ENCODE measurements at places on chromosomes 1 and 21. TPM values are rescaled to one million over a fixed set of nuclear protein-coding genes. Genes with fewer than 3 reads are reported as not detected.
A peak's percentile ranks its signal among the peaks of the same experiment; 100 is the strongest.

GRCh38 chr21:33157303-33157702 lies 72.4 kb upstream of the IFNAR2 start:
- DNase-seq: no peak

Gene HAO2
- total RNA-seq: not detected

- no peak for DNase-seq
These were observed 42.6 kb downstream of the PLEKHA6 start for GRCh38 chr1:204317170-204317569.

GRCh38 chr21:16492892-16493291 lies 763.1 kb downstream of the USP25 start:
- no peak for DNase-seq

GRCh38 chr1:247857069-247857984 lies at the start of gene TRIM58:
TSS of gene TRIM58 (plus strand) at chr1:247857187. CDS start at chr1:247857247, 60 bp downstream.
- no peak for DNase-seq

- DNase-seq: no peak
These were observed 15.1 kb upstream of the PITHD1 start for GRCh38 chr1:23763041-23763577.

Gene PHLDA3
- total RNA-seq: 46.4 TPM

Gene GNG12
- 69.9 TPM for total RNA-seq

Gene NUP210L
- not detected for total RNA-seq

DNA sequence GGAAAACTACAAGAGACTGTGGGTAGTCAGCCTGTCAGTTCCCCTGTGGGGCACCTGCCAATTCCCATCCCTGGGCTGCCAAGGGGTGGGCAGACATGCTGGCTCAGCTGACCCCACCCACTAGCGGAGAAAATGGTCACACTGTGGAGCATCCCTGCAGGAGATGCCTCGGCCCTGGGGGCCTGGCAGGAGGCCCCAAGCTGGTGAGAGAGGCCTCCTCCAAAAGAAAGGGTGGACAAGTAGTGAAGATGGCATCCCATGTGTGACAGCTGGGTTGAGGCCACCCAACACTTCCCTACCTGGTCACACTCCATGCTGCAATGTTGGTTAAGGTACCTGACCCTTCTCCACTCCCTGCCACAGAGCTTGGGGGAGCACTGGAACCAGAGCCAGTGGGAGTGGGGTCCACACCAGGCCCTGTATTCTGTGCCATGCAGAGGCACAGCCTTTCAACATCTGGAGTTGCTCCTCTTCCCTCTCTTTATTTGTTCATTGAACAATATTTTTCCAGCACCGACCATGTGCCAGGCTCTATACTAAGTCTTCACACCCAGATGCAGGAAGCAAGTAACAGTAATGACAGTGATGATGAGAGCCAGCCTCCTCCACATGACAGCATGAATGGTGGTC lies 59.5 kb downstream of the KLHDC7A start:
- no peak for DNase-seq

DNA sequence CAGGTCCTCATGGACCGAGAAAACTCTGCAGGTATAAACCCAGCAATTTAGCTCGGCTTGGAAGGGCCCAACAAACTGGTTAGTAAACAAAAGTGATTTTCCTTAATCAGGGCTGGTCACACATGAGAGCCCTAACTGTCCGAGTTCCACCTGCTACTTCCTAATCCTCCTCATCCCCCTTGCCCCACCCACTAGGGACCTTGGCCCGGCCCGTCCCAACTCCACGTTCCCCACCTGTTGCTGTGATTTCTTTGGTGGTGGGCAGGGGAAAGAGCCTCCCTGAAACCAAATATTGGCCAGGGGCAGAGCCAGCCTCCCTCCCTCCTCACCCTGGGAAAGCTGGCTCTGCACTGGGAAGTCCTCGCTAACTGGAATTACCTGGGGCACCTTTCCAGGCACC lies 304.2 kb upstream of the PROX1 start:
- DNase-seq: no peak

Gene ZMYND12
- total RNA-seq: 1.7 TPM

GRCh38 chr1:21176586-21177555 lies at the start of gene EIF4G3:
TSS of gene EIF4G3 (minus strand) at chr1:21176897. CDS start at chr1:21002742, 174,155 bp downstream.
- DNase-seq: peak; percentile 97

Gene NPHS2
- total RNA-seq: not detected

DNA sequence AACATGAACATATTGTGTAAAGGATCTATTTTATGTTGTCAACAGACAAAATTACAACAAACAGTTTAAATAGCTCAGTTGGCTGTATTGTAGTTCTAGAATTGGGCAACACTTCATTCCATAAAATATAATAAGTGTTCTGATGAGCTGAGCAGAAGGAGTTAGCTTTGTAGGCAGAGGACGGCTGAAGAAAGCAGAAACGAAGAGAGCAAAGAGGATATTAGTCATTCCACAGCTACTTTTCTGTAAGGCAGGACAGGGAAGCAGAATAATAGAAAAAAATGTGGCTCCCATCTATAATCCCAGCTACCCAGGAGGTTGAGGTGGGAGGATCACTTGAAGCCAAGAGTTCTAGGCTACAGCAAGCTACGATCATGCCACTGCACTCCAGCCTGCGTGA lies 20.2 kb upstream of the IVNS1ABP start:
- DNase-seq: no peak

DNA sequence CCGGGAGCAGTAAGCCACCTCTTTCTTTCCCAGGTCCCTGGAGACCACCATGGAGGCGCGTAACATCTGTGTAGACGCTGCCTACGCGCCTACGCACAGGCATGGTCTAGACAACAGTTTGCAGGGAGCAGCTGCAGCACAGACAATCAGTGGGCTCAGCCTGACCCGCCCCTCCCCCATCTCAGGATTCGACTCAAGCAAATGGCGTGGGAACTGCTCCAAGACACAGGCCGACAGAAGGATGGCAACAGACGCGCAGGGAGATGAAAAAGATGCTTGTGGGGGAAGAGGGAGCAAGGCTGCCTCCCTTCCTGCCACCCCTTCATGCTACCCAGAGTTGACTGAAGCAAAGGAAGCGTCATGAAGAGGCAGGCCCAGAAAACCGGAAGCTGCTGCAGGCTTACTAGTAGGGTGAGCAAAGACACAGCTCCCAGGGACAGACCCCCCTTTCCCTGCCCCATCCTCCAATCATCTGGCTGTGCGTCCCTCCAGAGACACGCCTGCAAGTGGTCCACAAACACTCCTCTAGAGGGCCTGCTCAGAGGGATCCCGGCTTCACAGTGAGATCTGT lies 19.5 kb downstream of the STK40 start:
- DNase-seq: no peak

Gene ST6GALNAC3
- 0.04 TPM for total RNA-seq

- no peak for DNase-seq
These were observed 89.8 kb downstream of the LRRC53 start for GRCh38 chr1:74422421-74423292.

Gene ALPL
- not detected for total RNA-seq

- DNase-seq: no peak
These were observed 2.3 kb downstream of the ANP32E start for GRCh38 chr1:150233359-150234308.

Gene TLR5
- total RNA-seq: 2.5 TPM

DNA sequence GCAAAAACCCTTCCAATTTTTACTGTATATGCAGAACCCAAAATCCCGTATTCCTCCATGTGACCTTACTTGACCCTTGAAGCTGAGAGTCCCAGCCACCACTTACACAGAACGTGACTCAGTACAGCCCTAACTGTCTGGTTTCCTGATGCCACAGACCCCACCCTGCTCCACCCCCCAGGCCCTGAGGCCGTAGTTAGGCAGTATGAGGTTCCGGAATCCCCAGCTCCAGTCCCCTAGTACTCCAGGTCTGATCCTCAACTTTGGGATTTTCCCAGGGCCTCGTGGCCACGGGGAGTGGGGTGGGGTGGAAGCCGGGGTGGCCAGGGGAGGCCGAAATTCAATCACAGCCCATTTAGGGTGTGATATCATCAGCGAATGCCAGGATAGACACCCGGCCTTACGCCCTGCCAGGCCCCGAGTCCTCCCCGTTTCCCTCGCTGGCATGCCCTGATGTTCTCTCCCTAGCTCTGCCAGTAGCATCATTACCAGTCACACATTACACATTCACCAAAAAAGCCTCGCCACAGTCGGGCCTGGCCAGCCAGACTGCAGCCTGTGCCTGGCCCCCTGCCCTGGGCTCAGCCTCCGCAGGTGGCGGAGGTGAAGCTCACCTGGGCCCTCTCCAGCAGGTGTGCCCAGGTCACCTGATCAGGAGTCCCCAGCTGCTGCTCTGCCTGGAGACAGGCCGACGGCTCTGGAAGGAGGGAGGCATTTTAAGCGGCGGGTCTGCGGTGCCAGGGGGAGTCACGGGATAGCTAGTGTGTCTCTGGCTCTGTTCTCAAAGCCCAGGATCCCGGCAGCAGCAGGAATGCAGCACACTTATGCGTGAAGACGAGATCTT lies 70.8 kb downstream of the SCCPDH start:
- peak; percentile 38 for DNase-seq

Gene CAMTA1
- total RNA-seq: 72.3 TPM

- no peak for DNase-seq
These were observed 27.0 kb downstream of the RUNX3 start for GRCh38 chr1:24903011-24903461.

DNA sequence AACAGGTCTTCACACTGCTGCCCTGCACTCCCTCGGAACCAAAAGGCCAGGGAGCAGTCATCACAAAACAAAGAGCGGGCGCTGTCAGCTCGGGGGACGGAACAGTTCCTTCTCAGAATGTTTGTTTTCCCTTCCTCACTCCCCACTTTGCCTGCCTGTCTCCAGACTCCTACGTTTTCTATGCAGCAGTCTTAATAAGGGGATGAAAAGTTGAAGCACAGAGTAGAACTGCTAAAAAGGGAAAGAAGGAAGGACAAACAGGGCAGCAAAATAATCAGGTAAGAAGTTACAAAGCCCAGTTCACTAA lies 738 bp upstream of the GPR161 start:
- no peak for DNase-seq
